ENCODE measurements at places on chromosomes 6 and 20. TPM values are rescaled to one million over a fixed set of nuclear protein-coding genes. Genes with fewer than 3 reads are reported as not detected.
A peak's percentile ranks its signal among the peaks of the same experiment; 100 is the strongest.

DNA sequence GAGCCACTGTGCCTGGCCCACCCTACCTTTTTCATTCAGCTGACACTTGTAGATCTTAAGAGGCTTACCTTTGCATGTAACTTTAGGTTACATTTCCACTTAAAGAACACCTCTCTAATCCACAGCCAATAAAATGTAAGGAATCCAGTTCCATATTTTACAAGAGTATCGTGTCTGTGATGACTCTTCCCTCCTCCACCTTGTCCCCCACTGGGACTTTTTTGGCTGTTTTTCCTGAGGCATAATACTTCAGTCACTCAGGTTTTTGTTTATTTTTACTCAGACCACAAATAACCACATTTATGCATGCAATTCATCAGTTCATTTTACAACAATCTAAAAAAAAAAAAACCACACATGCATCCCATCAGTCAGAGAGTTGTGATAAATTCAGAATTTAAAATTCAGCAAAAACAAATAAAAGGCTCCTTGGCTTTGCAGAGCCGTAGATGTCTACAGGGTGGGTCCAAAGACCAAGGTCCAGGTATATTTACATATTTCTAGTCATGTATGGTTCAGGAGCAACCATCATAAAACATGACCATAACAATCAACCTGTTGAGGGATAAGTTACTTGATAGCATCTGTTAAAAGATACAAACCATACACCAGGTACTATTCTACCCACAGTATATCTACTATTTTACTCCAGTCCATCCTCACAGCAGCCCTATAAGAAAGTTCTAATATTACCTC lies 9.9 kb downstream of the ATXN1 start:
- DNase-seq: no peak

The SMPD2 gene
- total RNA-seq: 9.8 TPM

DNA sequence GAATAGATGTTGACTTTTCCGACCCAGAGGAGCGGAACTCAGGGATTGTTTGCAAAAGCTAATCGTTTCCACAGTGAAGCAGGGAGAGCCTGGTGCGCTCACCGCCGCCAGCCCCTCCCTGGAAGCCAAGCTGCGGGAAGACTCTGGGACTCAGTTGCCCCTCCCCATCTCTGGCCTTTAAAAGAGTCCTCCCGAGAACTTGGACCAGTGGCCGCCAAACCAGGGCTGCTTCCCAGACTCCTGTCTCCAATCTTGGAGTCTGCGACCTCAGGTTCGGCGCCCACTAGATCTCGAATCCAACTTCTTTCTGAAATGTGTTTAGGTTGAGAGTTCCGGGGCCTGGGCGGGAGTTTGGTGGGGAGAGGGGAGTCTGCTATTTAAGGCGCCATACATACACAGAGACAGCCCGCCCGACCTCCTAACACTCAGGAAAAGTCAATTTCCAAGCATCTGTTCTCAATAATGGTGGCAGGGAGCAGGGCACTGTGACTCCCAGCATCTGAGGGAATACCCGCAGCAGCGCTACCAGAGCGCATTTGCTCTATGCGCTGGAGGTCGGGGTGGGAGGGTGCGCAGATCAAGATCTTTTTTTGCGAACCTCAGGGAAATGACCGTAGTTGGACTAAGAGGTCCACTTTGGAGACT lies 800 bp upstream of the GRIK2 start:
- no peak for DNase-seq

- DNase-seq: peak; percentile 33
Observed at GRCh38 chr6:149918151-149918905, 4.6 kb downstream of the RAET1G start.

GRCh38 chr6:57177545-57178265 lies 5.6 kb downstream of the BAG2 start:
- DNase-seq: no peak

The THEMIS gene
- not detected for total RNA-seq

DNA sequence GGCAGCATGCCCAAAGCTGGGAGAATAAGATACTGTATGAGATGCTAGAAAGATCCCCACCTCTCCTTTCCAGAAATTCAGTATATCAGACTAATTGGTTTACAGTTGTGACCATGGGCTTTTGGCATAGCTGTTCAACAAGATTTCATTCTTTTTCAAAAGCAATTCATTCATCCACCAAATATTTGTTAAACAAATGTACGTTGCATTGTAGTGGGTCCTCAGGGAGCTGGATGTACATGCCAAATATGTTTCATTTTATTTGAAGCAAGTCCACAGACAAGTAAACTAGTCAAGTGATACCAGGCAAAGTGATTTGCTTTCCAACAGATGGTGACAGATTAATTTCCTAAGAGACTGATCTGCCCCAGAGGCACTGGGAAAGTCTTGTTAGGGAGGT lies 85.8 kb upstream of the ESR1 start:
- DNase-seq: no peak

- no peak for DNase-seq
Observed at GRCh38 chr6:108735310-108736001, 112.8 kb upstream of the ARMC2 start.

GRCh38 chr6:148884461-148884860 lies 137.6 kb downstream of the UST start:
- DNase-seq: no peak

DNA sequence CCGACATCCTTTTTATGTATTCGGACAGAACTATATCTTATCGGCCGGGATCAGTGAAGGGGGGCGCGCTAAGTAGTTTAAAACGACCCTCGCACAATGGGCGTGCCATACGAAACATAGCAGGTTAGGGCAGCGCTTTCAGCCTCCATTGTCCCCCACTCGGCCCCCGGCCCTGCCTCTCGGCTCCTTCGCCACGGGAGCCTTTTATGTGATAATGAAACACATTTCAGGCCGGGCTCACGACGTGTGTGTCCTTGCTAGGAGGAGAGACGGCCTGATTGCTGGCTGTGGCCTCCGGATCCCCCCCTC lies 5.3 kb downstream of the FOXA2 start:
- DNase-seq: no peak

DNA sequence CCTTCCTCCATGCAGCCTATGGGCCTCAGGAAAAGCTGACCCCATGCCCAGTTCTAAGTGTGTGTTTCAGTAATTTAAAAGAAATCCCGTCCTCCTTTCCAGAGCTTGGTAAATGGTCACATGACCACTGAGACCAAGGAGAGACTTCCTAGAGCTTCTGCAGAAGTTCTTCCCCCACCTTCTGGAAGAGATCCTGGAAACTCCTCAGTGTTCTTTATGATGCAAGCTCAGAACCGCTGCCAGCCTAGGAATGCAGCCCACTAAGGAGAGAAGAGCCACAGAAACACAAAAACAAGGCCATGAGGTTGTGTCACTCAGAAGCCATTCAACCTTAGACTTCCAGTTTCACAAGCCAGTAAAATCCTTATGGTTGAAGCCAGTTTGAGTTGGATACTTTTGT lies 348.4 kb downstream of the TPBG start:
- no peak for DNase-seq

DNA sequence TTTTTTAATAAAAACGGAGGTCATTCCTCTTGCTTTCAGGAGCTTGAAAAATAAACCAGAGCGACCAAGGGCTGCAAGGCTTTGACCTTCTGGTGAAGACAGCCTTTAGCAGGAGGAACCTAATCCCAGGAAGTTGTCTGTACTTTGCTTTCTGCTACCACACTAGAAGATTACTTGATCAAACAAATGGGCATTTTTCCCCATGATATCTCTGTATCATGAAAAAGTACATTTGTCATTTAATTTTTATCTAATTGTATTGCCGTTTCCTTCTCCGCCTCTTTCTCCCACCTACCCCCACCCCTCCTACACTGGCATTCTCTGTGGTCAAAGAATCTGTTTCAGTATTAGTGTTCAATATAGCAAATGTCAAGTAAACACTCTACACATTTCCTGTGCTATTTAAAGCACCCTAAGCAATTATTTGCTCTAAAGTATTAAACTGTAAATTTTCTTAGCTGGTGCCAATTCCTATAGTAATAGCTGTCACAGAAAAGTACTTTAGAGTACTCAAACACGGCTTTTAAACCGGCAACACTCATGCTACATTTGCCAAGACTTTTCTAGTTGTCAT lies 29.7 kb downstream of the ATXN1 start:
- DNase-seq: no peak

- DNase-seq: no peak
Observed at GRCh38 chr6:20661721-20662120, 127.5 kb downstream of the CDKAL1 start.

The MICB gene
- total RNA-seq: not detected

The KIF13A gene
- 57.0 TPM for total RNA-seq

- no peak for DNase-seq
Observed at GRCh38 chr6:38079537-38079936, 260.0 kb downstream of the ZFAND3 start.

The PRPH2 gene
- total RNA-seq: 0.11 TPM

GRCh38 chr6:142285235-142286087 lies 16.3 kb upstream of the ADGRG6 start:
- DNase-seq: no peak

- no peak for DNase-seq
Observed at GRCh38 chr6:36804563-36804962, 34.7 kb downstream of the CPNE5 start.

The SMIM13 gene
- 18.9 TPM for total RNA-seq

DNA sequence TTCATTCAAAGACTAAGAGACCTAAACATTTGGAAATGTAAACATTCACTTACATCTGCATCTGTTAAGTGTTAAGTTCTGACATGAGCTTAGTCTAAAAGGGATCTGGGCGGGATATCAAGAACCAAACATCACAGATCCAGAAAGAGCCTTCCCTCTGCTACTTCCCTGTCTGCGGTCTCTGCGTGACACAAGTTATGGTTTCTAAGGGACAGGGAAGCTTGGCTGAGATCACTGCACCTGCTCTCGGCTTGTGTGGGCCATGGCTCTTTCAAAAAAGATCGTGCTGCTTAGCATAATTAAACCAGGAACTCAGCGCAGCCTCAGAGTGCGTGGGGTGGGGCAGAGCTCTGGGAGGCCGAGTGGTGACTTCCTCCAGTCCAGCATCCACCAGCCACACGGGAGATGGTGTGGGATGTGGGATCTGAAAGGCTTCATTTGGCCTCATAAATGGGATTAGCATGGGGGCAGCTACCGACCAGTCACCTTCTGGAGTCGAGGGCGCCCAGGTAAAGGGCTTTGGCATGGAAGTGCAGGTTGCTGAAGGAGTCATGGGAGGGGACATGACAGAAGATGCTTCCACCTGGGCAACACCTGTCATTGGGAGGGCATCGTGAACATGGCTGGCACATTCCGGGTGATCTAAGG lies 16.7 kb upstream of the RAMACL start:
- DNase-seq: no peak

DNA sequence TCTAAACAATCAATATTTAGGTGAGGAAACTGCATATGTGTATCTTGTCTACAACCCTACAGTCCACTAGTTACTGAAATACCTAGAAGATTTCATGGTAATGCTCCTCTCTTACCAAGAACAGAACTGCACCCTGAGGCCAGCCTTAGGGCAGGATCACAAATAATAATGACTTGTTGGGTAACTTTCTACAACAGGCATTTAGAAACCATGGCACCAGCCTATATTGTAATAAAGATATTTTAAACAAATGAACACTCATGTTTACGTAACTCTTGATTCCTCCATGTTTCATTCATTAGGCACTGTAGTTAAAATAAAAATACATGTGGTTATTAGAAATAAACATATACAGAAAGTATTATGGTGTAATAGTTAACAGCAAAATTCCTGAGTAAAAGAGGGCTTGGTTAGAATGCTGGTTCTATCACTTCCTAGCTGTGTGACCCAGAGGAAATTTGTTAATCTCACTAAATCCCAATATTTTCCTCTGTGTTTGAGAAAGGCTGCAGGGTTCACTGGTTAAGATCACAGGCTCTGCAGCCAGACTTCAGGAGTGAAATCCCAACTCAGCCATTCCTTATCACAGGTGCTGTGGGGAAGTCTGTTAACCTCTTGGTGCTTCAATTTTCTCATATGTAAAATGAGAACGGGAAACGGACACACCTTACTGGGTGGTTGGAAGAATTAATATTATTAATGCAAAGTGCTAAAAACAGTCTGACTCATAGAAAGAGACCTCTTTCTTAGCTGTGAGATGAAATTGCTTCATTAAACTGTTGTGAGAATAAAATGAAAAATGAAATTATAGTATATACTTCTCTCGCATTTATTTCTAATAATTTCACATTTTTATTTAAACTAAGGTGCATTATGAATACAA lies 8.5 kb downstream of the HMGN3 start:
- no peak for DNase-seq

- DNase-seq: no peak
Observed at GRCh38 chr6:5217356-5217755, 43.4 kb downstream of the LYRM4 start.

- no peak for DNase-seq
Observed at GRCh38 chr6:143103916-143104315, 43.2 kb downstream of the AIG1 start.

- no peak for DNase-seq
Observed at GRCh38 chr6:95087394-95088097, 489.8 kb upstream of the MANEA start.

The PRR18 gene
- total RNA-seq: 0.31 TPM

- no peak for DNase-seq
Observed at GRCh38 chr20:24995741-24996448, 3.3 kb upstream of the APMAP start.

The C6orf89 gene
- total RNA-seq: 39.1 TPM

DNA sequence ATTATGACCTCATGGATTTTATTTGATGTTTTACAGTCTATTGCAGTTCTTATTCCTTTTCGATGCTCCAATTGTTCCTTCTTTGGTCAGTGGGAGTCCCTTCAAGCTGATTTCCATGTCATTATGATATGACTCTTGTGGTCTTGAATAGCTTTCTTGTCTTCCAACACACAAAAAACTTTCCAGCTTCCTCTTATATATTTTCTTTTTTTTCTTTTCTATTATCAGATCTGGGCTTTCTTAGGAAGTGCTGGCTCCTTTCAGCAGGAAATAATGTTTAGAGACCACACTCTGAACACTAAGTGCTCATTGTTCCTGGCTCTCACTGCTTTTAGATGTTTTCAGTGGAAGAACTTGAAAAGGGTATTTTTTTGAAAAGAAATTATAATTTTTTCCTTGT lies 3.1 kb upstream of the SLC17A1 start:
- no peak for DNase-seq

- DNase-seq: no peak
Observed at GRCh38 chr20:49433333-49433732, 49.1 kb downstream of the KCNB1 start.

- peak; percentile 73 for DNase-seq
Observed at GRCh38 chr20:62219992-62220665, at the start of gene HRH3. TSS of gene HRH3 (minus strand) at chr20:62220278. CDS start at chr20:62219970, 308 bp downstream.

The PAX1 gene
- not detected for total RNA-seq

DNA sequence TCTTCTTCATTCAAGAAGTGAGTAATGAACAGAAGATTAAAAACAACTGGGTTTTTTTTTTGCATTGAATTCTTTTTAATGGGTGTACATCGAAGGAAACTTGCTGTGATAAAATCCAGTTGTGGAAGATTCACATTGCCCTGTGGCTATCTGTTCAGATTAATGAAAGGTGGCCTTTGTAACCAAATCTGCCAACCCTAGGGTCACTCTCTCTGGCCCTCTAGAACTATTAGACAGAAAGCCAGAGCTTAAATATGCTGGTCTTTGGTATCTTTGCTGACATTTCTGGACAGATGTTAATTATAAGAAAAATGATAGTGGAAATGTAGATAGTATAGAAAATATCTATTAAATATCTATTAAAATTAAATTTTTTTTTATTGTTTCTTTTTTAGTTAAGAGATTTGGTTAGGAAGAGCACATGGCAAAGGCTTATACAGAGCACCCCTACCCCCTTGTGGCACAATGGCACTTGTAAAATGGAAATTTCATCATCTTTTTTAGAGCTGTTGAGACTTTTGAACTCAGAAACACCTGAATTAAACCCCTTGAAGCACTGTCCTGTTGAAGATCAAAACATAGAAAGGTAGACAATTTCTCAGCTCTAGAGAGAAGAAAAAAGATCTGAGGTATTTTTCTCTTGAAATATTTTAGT lies 572.5 kb downstream of the PKHD1 start:
- DNase-seq: no peak
